ENCODE measurements at places on chromosomes 2 and 18.
A peak's percentile ranks its signal among the peaks of the same experiment; 100 is the strongest.

DNA sequence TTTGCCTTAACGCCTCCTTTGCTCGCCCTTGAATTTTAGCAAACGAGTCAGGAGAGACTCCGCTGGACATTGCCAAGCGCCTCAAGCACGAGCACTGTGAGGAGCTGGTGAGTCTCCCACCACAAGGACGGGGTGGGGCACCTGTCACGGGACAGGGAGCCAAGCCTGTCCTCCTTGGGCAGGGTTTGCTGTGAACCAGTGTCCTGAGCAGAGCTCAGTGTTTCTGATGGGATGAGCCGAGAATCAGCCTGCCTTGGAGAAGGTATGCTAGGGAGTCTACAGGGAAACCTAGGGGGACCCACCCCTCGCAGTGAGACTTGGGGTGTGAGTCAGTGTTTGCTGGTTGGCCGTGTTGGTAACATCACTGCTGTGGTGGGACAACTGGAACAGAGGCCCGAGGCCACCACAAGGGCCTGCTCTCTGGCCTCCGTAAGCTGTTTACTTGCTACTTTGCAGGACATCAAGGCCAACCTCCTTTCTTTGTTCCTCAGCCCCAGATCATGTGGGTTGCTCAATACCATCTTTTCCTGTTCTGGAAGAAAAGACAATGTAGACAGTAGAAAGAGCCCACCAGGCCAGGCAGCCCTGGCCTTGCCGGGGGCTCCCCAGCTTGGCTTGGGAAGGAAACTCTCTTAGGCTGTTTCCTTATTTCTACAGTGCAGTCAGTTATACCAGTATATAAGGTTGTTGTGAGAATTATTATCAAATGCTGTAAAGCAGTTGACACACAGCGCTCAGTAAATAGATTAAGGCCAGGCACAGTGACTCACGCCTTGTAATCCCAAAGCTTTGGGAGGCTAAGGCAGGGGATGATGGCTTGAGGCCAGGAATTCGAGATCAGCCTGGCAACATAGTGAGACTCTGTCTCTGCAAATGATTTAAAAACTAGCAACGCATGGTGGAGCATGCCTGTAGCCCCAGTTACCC, 42.4 kb downstream of the ITGB1BP1 start:
- no peak for DNase-seq

DNA sequence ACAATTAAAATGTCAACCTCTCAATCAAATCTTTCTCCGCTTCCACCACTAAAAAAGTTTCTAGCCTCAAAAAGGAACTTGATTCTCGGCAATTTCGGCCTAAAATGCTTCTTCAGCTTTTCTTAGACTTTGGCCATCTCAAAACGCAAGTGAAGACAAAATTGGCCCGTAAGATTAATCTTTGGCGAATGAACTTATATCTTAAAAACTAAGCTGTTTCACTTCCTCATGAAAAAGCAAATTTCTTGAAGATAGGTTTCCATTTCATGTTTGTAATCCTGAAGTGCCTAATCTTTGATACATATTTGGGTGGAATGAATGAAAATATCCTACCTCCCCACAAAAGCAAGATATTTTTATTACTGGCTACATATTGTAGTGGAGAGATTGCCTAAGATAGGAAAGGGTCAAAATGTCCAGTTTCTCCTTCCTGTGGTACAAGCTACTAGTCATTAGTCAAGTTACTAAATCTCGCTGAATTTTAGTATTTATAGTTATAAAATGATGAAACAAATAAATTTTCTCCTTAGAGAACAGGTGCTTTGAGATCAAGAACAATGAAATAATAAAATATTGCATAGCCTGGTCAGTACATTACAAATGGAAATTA, 85.4 kb upstream of the ZEB2 start:
- no peak for DNase-seq

GRCh38 chr2:31049264-31049663, 89.0 kb downstream of the GALNT14 start:
- no peak for DNase-seq

DNA sequence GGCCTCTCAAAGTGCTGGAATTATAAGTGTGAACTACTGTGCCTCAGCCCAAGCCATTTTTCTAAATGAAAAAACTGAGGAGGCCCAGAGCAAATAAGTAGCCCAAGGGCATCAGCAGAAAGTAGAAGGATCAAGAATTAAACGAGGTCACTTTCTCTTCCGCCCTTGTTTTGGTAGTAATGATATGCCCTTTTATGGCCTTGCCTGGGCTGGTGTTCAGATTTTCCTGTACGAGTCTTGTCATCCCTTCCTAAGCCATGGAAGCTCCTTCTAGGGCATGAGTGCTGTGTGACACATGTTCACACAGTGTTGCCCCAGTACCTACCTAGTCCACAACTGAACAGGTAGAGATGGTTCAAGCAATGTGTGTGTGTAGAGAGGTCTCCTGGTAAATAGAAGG, 6.6 kb downstream of the HPCAL1 start:
- DNase-seq: no peak

DNA sequence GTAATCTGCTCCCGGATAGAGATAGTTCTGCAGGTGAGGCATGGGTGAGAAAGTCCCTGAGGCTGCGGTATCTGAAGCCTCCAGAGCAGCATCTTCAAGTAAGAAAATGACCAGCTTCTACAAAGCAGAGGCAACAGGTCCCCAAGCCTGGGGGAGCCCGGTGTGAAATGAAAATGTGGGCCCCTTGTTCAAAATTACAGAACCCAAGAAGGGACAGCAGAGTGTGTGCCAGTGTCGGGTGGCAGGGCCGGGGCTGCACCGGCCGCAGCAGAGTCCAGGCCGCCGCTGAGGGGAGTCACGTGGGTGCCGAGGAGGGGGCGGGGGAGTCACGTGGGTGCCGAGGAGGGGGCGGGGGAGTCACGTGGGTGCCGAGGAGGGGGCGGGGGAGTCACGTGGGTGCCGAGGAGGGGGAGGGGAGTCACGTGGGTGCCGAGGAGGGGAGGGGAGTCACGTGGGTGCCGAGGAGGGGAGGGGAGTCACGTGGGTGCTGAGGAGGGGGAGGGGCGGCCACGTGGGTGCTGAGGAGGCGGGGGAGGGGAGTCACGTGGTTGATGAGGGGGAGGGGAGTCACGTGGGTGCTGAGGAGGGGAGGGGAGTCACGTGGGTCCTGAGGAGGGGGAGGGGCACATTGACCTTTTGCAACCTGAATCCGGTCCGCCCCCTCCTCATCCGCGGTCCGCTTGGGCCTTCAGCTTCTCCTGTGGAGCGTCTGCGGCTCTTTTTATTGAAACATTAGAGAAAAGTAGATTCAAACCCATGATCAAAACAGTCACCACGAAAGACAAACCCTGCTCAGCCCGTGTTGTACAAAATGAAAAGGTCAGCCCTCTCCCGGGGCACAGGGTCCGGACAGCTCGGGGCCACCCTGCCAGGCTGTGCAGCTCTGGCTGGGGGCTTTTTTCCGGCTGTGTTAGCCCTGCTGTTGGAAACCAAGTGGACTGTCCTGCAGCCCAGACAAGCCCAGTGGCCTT, 10.4 kb downstream of the COLEC11 start:
- peak; percentile 60 for DNase-seq

- no peak for DNase-seq
Observed at GRCh38 chr2:163157411-163157810, 318.8 kb upstream of the KCNH7 start.

DNA sequence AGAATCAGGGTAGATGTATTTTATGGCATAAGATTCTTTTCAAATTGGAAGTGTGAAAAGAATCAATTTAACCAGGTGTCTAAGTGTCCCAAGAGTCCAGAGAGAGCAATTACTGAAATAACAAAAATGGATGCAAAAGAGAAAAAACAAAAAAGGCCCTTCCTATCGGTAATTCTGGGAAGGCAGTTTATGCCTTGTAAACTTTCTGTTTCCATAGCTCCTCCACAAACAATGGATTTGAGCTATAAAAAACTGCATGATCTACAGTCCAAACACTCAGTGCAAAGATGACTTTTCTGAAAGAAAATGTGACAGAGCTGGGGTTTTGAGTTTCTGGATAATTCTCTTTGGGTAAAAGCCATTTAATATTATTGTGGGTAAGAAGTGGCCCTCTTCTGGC, 366.1 kb downstream of the EN1 start:
- DNase-seq: no peak

- no peak for DNase-seq
Observed at GRCh38 chr2:239695728-239696240, 295.0 kb upstream of the HDAC4 start.

DNA sequence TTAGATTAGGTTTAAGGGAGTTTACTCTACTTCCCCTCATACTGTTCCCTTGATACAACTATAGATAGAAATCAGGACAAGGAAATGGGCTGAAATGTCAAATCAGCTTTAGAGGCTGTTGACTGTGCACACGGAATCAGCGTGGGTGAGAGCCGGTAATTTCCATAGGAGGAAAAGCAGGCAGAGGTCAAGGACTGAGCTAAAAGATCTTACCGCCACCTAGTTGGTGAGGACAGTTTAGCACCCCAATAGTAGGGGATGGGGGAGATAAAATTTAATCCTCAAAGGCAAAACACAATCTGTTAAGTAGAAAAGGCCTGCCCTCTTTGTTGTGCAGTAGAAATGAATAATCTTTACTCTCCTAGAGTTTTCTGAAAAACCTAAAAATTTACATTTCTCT, 1154.5 kb upstream of the CHAC2 start:
- no peak for DNase-seq

DNA sequence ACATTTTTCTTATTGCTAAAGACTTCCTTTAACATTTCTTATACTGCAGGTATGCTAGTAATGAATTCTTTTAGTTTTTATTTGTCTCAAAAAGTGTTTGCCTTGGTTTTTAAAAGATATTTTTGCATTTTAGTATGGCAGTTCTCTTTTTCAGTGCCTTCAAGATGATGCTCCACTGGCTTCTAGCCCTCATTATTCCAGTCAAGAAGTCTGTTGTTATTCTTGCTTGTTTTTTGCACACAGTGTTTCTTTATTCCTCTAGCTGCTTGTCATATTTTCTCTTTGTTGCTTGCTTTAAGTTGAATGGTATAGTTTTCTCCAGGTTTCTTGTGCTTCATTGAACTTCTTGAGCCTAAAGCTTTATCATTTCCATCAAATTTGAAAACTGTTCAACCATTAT, 158.0 kb upstream of the SPHKAP start:
- DNase-seq: no peak

GRCh38 chr2:173858291-173858731, 106.9 kb downstream of the SP3 start:
- DNase-seq: no peak

DNA sequence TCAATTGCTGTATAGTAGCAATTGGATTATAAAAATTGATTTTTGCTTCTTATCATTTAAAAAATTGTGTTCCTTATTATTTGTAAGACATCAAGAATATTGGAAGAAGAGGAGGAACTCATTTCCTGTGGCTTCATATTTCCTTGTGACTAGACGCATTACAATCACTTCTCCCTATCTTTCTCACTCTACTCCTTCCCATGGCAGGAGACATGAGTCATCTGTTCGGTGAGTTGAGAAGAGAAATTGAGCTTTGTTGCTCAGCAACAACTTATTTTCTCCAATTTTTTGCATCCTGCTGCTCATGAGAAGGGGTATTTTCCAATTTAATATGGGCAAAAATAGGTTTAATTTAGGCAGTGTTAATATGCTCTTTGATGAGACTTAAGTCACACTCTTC, 1783.9 kb downstream of the SUCLG1 start:
- no peak for DNase-seq

DNA sequence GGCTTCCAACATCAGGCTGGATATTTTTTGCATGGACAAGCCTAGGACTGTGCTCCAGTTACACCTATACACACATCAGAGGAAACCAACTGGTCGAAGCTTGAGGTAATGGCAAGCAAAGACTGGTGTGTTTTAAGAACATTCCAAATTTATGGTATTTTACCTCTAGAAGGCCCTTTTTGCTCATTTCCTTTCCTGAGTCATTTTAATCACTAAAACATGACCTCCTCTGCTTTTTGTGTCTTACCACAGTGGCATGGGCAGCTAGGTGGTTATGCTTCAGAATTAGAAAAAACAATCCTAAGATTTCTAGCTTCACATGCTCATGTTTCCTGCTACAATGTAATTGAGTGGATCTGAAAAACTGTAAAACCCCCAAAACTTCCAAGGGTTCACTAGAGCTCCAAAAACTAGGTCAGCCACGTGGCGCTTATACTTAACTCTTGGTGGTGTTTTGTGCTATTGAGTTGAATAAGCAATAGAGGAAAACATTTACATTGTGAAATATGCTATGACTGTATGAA, 30.6 kb upstream of the CHRNA1 start:
- DNase-seq: no peak

DNA sequence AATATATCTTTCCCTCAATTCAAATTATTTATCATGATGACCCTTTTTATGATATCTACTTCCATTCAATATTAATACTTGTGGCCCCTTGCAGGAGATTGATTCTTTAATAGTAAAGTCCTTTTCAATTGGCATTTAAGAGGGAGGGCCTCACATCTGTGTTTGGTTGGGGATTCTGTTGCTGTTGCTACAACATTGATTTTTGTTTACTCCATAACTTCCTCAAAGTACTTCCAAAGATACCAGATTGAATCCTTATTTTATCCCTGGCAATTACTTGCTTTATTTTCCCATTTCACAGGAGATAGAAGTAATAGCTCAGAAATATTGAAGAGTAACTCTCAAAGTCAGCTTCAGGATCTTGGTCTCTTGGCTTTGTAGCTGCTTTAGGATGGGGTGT, 32.8 kb downstream of the MEIS1 start:
- no peak for DNase-seq

GRCh38 chr2:230668939-230669303, 43.7 kb upstream of the CAB39 start:
- no peak for DNase-seq

GRCh38 chr2:100744589-100744988, 75.3 kb upstream of the NPAS2 start:
- no peak for DNase-seq

Measured in CD4-positive, alpha-beta T cell treated with Interleukin-6 at 100 ng/mL for 8 hours (primary cell).